Activated T-cell treated with anti-CD3 and anti-CD28 coated beads for 1 hour (primary cell): ENCODE measurements at places on chromosomes 1 and 21.

DNA sequence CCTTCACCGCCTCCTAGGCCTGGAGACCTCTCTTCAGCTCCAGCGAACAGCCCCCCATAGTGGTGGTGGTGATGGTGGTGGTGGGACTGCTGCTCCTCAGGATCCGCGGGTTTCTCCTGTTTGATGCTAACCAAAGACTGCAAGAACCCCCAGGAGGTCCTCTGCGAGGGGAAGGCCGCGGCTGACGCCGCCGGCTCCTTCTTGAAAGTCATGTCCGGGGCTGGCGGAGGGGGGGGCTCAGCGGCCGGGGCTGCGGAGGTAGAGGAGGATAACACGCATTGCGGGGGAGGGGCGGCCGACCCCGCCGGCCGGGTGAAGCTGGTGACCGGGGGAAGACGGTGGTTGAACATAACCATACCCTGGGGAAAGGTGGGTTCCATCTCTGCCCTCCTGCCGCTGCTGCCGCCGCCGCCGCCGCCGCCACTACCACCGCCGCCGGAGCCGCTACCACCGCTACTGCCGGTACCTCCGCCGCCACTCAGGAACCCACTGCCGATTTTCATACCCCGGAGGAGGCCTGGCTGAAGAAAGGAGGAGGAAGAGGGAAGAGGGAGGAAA lies 554 bp downstream of the ZNF281 start:
- peak; percentile 19 for DNase-seq

GRCh38 chr1:159122005-159122621 lies 45.5 kb upstream of the AIM2 start:
- DNase-seq = no peak

- DNase-seq = no peak
These were observed 13.3 kb downstream of the TRPM2 start for GRCh38 chr21:44366586-44367211.

GRCh38 chr1:235601104-235601503 lies 48.5 kb downstream of the GNG4 start:
- no peak for DNase-seq

DNA sequence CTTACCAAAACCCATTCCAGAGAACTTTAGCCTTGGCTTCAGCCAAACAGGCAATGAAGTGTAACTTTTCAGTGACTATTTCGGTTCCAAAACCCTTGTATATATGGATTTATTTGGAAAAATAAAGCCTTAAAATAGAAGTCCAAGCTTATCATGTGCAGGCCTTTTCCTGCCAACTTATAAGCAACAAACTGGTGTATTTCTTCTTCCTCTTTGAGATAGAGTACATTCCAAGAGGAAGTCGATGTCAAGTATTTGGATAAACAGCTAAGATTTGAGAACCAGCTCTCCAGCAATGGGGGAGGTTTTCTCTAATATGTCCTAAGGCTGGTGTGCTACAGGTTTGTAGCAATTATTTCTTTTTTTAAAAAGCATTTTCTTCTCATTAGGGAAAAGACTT lies 407.8 kb downstream of the DUSP10 start:
- DNase-seq = no peak

DNA sequence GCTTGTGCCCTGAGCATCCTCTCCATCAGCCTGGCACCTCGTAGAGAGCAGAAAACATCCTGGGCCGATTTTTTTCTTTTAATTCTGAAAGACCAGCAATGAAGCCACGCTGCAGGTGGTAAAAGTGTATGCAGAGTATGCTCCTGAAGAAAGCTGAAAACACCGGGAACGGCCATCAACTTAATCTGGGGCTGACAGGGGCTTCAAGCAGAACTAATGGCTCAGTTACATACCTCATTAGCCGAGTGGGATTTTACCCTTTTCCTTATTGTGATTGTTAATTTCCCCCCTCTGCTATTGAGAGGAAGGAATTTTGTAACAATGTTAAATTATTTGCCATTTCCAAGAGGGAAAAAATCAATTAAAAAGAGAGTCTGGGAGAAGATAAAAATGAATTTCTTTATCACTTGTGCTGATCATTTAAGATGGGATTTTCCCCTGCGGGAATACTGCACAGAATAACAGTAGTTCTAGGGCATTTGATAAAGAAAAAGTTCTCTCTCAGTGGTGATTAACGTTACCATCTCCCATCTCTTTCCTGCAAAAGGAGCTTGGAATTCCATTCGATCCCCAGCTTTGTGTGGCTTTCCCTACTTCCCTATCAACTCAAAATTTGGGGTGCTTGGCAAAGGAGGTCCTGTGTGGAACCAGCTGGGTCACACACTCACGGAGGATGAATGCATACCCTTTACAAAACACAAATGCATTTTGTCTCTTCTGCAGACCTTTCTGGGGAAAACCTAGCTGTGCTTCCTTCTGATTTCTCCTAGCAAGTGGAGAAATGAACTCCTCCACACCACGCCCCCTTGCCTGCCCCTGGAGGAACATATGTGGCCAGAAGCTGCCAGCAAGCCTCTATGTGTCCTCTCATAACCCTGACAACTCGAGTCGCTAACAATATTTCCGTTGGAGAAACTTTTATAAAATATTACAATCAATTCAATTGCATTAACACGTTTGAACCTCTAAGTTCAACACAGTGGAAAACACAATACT lies 70.9 kb downstream of the RRAGC start:
- no peak for DNase-seq

DNA sequence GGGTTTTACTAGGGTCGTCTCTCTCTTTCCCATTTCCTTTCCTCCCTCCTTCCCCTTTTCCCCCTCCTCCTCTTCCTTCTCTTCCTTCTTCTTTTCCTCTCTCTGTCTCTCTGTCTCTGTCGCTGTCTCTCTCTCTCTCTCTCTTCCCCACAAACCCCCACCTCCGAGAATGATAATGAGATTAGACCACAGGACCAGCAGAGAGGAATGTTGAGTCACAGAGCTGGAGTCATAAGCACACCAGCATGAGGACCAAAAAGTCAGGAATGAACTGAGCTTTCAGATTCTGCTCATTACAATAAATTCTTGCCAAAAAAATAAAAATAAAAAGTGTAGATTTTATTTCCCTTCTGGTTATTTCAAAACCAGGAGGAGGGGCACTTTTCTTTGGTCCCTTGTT lies 377.4 kb downstream of the LTN1 start:
- DNase-seq = no peak

GRCh38 chr1:208829595-208829994 lies 585.4 kb upstream of the PLXNA2 start:
- no peak for DNase-seq

DNA sequence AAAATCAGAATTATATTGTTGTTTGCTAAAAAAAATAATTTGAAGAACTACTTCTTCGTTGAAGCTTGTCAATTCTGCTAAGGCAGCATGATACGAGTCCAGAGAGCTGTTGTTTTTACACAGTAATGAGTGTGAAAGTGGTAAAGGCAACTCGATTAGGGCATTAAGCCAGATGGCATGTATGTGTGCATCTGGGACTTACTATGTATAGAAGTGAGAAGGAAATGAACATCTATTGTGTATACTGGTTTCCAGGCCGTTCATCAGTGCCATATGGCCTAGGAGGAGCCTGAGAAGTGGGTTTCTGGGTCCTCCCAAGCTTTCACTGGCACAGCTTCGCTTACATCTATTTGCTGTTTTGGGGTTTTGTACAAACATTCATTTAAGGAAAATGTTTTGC lies 5.7 kb downstream of the CTPS1 start:
- DNase-seq = no peak

- DNase-seq = no peak
These were observed 68.9 kb upstream of the ACTL8 start for GRCh38 chr1:17686258-17686657.

DNA sequence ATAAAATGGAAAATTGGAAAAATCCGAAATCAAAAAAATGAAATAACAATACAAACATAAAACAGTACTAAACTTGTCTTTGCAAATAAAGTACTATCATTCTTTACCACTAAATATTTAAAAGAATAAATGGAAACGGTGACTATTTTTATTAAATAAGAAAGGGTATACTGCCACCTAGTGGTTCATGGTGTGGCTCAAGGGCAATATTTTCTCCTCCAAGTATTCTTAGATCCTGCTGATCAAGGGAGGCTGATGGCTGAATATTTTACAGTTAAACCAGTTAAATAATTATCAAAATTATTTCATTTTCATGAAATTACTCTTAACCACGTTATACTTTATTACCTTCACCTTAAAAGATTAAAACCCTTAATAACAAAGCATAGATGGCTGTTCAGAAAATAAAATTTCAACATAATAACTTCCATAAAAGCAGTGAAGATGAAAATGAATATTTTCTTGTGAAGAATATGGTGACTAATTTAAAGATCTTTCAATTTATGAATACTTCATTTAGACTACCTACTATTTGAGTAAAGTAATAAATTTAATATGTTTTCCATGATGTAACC lies 1793.9 kb downstream of the NCAM2 start:
- no peak for DNase-seq

- DNase-seq = no peak
These were observed 363.6 kb upstream of the VAMP3 start for GRCh38 chr1:7407544-7407895.

GRCh38 chr1:66434096-66434495 lies 99.9 kb upstream of the SGIP1 start:
- no peak for DNase-seq
